GM13977 (cell line): ENCODE measurements at places on chromosomes 11 and 22.
A peak's percentile ranks its signal among the peaks of the same experiment; 100 is the strongest.

DNA sequence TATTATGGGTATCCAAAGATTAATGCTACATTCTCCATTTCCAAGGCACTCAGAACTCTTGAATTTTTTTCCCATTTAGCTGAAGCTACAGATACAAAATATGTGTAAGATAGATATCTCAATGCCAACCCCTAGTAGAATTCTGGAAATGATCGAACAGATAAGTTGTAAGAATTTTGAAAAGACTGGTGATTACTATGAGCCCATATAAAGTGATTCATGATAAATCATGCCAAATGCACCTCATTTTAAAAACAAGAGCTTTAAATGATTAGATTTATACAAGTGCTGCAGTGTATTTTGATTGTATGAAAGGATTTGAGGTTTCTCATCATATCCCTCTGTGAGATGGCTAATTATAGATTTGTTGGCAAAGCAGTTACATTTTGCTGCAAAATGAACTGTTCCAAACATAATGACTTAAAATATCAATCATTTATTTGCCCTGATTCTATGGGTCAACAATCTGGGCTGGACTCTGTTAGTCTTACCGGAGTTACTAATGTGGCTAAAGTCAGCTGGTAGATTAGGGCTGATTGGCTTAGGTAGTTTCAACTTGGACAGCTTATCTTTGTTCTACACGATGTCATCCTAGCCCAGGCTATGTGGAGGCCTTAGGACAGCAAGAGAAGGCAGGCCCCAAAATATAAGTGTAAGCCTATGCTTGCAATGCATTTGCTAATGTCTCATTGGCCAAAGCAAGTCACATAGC lies 3.4 kb downstream of the OR10V1 start:
- no peak for DNase-seq

GRCh38 chr11:2169005-2169378 lies 2.6 kb downstream of the TH start:
- no peak for DNase-seq

DNA sequence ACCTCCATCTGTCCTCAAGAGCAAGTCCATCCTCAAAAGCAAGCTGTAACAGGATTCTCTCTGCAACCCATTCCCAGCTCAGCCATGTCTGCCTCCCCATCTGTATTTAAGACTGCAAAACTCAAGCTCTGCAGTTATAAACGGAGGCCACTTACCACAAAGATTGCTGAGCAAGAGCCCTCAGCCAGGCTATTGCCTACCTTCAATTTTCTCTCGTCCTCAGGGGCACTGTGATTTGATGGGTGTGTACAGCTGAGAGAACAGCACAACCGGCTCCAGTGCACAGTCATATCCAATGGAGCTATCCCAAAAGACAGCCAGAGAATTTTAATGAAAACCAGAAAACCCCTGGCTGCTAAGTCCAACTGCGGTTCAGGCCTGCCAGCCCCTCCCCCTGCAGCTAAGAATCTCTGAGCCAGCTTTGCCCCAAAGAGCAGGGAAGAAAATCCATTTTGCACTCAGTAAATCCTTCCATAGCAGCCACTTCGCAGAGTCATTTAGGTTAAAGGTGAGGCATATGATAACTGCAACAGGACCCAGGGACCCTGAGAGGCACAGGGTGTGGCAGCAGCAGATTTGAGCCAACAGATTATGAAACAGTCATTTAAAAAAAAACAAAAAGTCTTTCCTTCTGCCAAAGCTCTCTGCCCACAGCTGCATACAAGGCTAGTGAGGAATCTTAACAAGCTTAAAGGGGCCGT lies 37.6 kb downstream of the RAB30 start:
- no peak for DNase-seq

- DNase-seq, result peak; percentile 82
These were observed 1.1 kb downstream of the CFL1 start for GRCh38 chr11:65856689-65857499.

DNA sequence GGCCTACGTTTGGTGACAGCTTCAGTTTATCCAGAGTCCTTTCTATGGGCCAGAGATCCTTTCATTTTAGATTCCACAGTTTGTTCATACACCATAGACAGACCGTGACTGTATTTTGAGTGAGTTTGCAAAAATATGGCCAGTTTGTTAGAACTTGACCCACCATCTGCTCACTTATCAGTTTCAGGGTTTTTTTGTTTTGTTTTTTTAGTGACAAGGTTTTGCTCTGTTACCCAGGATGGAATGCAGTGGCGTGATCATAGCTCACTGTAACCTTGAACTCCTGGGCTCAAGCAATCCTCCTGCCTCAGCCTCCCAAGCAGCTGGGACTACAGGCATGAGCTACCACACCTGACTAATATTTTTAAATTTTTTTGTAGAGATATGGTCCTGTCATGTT lies 9.1 kb upstream of the CKAP5 start:
- DNase-seq, result no peak

GRCh38 chr11:19433367-19433766 lies 192.6 kb upstream of the E2F8 start:
- DNase-seq, result no peak

- DNase-seq, result no peak
These were observed 9.8 kb downstream of the CHRDL2 start for GRCh38 chr11:74721479-74721835.

- DNase-seq, result no peak
These were observed 95.3 kb downstream of the FBXO7 start for GRCh38 chr22:32569956-32570355.

- no peak for DNase-seq
These were observed 92.2 kb downstream of the SPATA19 start for GRCh38 chr11:133753150-133753549.

- no peak for DNase-seq
These were observed 1.2 kb downstream of the OOSP1 start for GRCh38 chr11:59939482-59939881.

GRCh38 chr11:132588366-132588765 lies 943.9 kb downstream of the OPCML start:
- DNase-seq, result no peak

DNA sequence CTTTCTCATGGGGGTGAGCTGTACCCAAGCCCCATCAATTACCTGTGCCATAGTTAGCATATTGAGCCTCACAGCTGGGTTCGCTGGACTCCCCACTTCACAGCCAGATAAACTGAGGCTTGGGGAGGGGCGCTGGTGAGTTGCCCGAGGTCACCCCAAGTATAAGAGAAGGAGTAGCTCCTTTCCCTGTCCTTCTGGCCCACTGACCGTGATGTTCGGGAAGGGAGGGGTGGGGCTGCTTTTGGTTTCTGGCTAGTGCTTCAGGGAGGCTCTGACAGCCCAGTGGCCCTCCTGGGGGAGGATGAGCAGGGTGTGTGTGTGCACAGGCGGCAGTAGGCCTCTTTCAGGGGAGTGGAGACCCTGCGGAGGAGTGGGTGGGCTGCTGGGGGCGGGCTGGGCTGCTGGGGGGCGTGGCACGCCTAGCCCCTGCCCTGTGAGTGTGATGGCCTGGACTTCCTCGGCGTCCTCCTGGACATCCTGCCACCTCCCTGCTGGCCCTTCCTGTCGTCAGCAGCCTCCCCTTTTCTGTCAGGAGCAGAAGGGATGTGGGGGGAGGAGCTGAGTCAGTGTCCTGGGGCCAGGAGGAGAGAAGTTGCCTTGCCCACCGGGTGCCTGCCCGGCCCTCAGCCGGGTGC lies 50.3 kb downstream of the TRIOBP start:
- DNase-seq, result no peak
